T-cell (primary cell): ENCODE measurements at places on chromosomes 1 and 21. TPM values are rescaled to one million over a fixed set of nuclear protein-coding genes. Genes with fewer than 3 reads are reported as not detected.

DNA sequence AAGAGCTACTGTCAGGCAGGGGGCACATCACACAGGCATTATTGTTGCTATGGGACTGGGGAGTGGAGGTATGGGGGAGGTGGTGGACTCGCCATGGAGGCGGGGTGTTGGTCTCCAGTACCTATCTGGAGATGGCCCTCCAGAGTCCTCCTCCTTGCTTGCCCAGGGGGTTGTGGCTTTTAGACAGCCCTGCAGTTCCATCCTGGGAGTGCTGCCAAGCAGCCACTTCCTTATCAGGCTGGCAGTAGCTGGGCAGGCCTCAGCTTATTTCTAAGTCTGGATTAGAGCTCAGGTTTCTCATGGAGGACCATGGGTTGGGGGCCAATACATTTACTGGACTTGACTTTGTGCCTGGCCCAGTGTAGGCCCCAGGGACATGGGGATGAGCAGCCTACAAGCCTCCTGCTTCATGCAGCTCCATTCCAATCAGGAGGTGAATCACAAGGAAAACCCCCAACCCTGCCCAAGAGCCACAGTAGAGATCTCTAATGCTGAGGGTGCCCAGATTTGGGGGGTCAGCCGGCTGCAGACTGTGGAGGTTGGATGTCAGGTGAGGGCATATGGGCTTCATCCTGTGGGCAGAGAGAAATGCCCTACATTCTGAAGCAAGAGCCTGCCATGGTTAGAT is 210.7 kb upstream of the EDN2 start:
- DNase-seq = no peak
- H3K27me3 ChIP-seq = no peaks in the 10 kb centered on the region
- no peak overlapping the region for H3K27ac ChIP-seq

GRCh38 chr1:88175120-88175630 is 508.9 kb upstream of the PKN2 start:
- H3K27me3 ChIP-seq = peaks cover 3% of the 10 kb centered on the region
- no peak overlapping the region for H3K27ac ChIP-seq
- H3K4me1 ChIP-seq = no peaks in the 10 kb centered on the region
- H3K36me3 ChIP-seq = no peaks in the 10 kb centered on the region
- H3K4me3 ChIP-seq = no peak overlapping the region
- no peak for DNase-seq

DNA sequence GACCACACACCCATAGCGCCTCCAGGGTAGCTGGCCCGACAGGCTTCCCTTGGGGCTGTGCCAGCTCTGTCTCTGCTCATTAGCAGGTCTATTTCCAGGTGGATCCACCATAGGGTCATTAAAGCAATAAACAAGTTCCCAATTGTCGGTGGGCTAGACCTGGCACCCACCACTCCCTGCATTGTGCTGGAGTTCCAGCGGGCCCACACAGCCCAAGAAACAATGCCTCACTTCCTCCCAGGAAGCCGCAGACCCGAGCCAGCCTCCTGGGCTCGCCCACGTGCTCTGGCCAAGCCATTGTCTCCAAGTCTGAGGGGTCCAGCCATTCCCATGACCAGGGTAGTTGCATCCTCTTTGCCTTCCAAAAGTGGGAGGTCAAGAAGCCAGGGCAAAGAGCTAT is 27.5 kb upstream of the SOX13 start:
- no peak overlapping the region for H3K4me3 ChIP-seq
- no peaks in the 10 kb centered on the region for H3K36me3 ChIP-seq
- no peaks in the 10 kb centered on the region for H3K4me1 ChIP-seq
- no peak for DNase-seq
- H3K27ac ChIP-seq = no peak overlapping the region

EXTL1 gene
- 0.08 TPM for total RNA-seq

CCDC190 gene
- not detected for total RNA-seq

- H3K27me3 ChIP-seq = no peaks in the 10 kb centered on the region
- H3K4me3 ChIP-seq = no peak overlapping the region
- DNase-seq = no peak
- H3K27ac ChIP-seq = no peak overlapping the region
- H3K36me3 ChIP-seq = no peaks in the 10 kb centered on the region
Measured at GRCh38 chr1:109757936-109758786, 5.6 kb downstream of the EPS8L3 start.

CZIB gene
- 71.3 TPM for total RNA-seq

DNA sequence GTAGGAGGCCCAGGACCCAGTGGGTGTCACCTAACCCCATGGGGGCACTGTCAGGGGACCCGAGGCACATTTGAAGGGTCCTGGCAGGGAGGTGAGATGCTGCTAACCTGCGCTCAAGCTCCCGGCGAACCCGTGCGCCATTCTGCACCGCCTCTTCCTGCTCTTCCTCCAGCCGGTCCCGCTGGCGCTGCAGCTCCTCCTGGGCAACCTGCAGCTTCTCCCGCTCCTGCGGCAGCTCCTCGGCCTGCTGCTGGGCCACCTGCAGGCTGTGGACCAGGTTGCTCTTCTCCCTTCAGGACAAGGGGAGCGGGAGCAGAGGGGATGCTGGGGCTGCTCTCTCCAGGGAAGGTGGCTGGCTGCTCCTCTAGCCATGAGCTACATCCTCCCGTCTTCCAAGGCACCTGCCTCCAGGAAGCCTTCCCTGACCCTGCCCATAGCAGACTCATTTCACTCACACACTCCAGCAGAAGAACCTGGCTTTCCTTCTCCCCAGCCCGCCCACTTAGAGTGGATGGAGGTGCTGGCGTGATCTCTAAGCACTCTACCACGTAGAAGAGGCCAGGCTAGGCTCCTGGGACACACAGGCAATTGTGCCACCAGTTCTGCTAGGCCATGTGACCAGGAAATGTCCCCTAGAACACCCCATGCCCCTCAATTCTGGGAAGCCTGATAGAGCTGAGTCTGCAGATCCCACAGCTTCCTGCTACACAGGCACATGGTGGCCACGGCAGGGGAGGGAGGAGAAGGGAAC is 15.2 kb upstream of the NBPF1 start:
- no peak for DNase-seq
- peaks cover 90% of the 10 kb centered on the region for H3K36me3 ChIP-seq
- H3K27me3 ChIP-seq = no peaks in the 10 kb centered on the region
- no peak overlapping the region for H3K27ac ChIP-seq

DNA sequence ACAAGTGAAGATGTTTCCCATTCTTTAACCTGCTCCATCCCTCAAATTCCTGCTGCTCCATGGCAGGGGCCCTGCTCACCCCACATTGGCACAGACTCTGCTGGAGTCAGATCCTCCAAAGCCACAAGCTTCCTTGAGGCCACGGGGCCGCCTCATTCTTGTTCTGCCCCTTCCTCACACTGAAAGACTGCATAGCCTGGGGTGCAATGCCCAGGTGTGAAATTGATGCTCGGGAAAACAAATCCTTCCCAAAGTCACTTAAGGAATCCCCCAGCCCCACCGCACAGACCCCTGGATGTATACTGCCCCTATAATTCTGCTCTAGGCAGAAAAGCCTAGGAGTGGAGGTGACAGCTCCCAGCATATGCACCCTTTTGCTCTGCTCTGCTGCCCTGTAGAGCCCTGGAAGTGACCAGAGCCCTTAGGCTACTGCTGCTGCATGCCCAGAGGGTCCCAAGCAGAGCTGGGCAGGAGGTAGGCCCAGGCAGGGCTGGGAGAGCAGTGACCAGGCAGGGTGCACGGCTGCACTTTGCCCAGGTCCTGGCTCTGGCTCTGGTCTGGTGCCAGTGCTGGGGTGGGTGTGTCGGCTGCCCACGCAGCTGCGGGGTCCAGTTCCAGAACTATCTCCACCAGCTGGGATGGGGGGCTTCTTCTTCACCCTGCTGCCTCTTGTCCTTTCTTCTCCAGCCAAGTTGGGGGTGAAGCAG is 1.6 kb downstream of the HES2 start:
- H3K27ac ChIP-seq = no peak overlapping the region
- H3K4me1 ChIP-seq = peaks cover 3% of the 10 kb centered on the region
- peaks cover 93% of the 10 kb centered on the region for H3K27me3 ChIP-seq
- no peak overlapping the region for H3K4me3 ChIP-seq

DNA sequence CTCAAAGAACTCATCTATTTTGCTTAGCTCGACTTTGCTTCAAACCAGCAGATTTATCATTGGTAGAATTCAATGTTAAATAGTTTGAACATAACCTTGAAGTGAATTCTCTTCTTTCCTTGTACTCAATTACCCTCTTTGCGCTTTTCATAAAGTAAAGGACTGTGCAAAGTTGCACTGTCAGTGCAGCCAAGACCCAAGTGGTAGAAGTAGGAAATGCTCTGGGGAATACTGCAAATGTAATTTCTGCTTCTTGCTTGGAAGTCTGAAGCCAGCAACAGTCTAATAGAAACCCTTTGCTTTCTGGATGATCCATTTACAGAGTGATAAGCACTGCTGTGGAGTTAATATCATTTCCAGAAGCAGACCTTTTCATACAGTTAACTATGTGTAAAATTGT is 936.7 kb upstream of the TMPRSS15 start:
- H3K27ac ChIP-seq = no peak overlapping the region
- DNase-seq = no peak
- no peak overlapping the region for H3K4me3 ChIP-seq
- H3K27me3 ChIP-seq = no peaks in the 10 kb centered on the region
- H3K4me1 ChIP-seq = no peaks in the 10 kb centered on the region

DNA sequence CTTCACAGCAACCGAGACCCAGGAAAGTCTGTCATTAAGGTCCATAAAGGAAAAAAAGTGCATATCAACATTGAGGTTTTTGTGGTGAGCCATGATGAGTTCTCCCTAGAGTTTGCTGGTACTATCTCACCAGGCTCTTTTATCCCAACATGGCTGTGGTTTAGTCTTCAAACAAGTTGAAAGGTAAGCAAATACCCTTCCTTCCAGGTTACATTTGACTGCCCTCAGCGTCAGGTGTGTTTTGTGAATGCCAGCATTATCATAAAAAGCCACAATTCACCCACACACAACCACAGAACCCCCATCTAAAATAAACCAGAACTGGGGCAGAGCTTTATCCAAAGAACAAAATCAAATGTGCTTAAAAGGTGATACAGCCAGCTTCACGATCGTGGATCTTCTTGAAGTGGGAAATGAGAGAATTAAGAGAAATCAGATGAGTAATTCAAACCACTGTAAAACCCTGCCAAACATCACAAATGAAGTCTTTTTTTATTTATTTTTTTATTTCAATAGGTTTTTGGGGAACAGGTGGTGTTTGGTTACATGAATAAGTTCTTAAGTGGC is 64.7 kb downstream of the SETD4 start:
- H3K4me1 ChIP-seq = no peaks in the 10 kb centered on the region
- H3K4me3 ChIP-seq = no peak overlapping the region
- H3K27me3 ChIP-seq = peaks cover 33% of the 10 kb centered on the region
- H3K27ac ChIP-seq = no peak overlapping the region

BRWD1 gene
- total RNA-seq = 70.2 TPM

SLC27A3 gene
- total RNA-seq = 11.0 TPM

DNA sequence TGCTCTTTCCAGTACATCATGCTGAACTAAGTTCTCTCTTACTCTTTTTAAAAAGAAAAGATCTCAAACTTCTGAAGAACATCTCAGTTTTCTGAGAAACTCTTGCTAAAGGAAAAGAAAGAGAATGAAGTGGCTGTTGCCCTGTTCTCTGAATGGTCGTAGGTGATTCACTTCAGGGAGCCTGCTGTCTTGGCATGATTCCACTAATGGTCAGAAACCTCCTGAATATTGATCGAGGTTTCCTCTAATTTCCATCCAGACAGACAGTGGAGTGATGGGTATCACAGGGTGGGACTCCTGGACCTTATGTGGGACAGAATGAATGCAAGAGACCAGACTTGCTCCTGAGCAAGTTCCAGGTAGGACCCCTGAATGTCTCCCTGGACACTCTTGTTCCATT is 2.5 kb downstream of the FCRL2 start:
- H3K27me3 ChIP-seq = peaks cover 5% of the 10 kb centered on the region
- no peak overlapping the region for H3K4me3 ChIP-seq
- no peak for DNase-seq
- peaks cover 5% of the 10 kb centered on the region for H3K4me1 ChIP-seq
- no peak overlapping the region for H3K27ac ChIP-seq

LRRN2 gene
- total RNA-seq = not detected

IGSF21 gene
- total RNA-seq = not detected

- no peaks in the 10 kb centered on the region for H3K4me1 ChIP-seq
- peak; percentile 51 for DNase-seq
- peak overlapping the region; percentile 54 for H3K4me3 ChIP-seq
- peaks cover 11% of the 10 kb centered on the region for H3K36me3 ChIP-seq
Measured at GRCh38 chr1:43454270-43455011, 710 bp upstream of the HYI start.

GRCh38 chr1:40739455-40740008 is 44.1 kb upstream of the KCNQ4 start:
- no peak overlapping the region for H3K4me3 ChIP-seq
- H3K27ac ChIP-seq = no peak overlapping the region
- no peaks in the 10 kb centered on the region for H3K27me3 ChIP-seq
- no peak for DNase-seq
- no peaks in the 10 kb centered on the region for H3K36me3 ChIP-seq

DNA sequence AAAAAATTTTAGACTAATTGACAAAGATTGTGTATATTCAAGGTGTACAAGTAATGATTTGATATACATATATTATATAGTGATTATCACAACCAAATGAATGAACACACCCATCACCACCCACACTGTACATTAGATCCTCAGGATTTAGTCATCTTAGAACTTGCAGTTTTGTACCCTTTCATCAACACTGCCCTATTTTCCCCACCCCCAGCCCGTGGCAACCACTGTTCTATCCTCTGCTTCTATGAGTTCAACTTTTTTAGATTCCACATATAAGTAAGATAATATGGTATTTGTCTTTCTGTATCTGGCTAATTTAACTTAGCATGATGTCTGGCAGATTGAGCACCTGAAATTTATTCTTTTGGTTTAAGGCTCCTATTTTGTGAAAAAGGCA is 173.6 kb downstream of the IER5 start:
- H3K27ac ChIP-seq = no peak overlapping the region
- no peaks in the 10 kb centered on the region for H3K36me3 ChIP-seq
- no peak overlapping the region for H3K4me3 ChIP-seq
- H3K4me1 ChIP-seq = no peaks in the 10 kb centered on the region
- peaks cover 2% of the 10 kb centered on the region for H3K27me3 ChIP-seq

VPS72 gene
- total RNA-seq = 84.5 TPM

- no peaks in the 10 kb centered on the region for H3K27me3 ChIP-seq
- H3K4me3 ChIP-seq = no peak overlapping the region
- H3K36me3 ChIP-seq = peaks cover 26% of the 10 kb centered on the region
- no peak overlapping the region for H3K27ac ChIP-seq
- peaks cover 36% of the 10 kb centered on the region for H3K4me1 ChIP-seq
- no peak for DNase-seq
Measured at GRCh38 chr21:34092262-34092921, 19.0 kb downstream of the MRPS6 start.

- DNase-seq = no peak
- H3K27me3 ChIP-seq = no peaks in the 10 kb centered on the region
- H3K27ac ChIP-seq = peak overlapping the region; percentile 9
- H3K4me1 ChIP-seq = peaks cover 72% of the 10 kb centered on the region
- H3K36me3 ChIP-seq = no peaks in the 10 kb centered on the region
- no peak overlapping the region for H3K4me3 ChIP-seq
Measured at GRCh38 chr21:37374027-37374426, 7.5 kb downstream of the DYRK1A start.

GRCh38 chr1:224724566-224724965 is 108.4 kb downstream of the CNIH3 start:
- no peak overlapping the region for H3K4me3 ChIP-seq
- no peak overlapping the region for H3K27ac ChIP-seq
- no peak for DNase-seq
- H3K36me3 ChIP-seq = no peaks in the 10 kb centered on the region
